Stimulated activated CD8-positive, alpha-beta memory T cell treated with anti-CD3 and anti-CD28 coated beads, Interleukin-4, amount 100 ng/mL, for 24 hours (primary cell): ENCODE measurements at places on chromosomes 6 and 20.

- DNase-seq: no peak
Observed at GRCh38 chr6:127893541-127893940, 7.3 kb downstream of the THEMIS start.

- DNase-seq: no peak
Observed at GRCh38 chr20:61762886-61763739, 302.6 kb downstream of the TAF4 start.

DNA sequence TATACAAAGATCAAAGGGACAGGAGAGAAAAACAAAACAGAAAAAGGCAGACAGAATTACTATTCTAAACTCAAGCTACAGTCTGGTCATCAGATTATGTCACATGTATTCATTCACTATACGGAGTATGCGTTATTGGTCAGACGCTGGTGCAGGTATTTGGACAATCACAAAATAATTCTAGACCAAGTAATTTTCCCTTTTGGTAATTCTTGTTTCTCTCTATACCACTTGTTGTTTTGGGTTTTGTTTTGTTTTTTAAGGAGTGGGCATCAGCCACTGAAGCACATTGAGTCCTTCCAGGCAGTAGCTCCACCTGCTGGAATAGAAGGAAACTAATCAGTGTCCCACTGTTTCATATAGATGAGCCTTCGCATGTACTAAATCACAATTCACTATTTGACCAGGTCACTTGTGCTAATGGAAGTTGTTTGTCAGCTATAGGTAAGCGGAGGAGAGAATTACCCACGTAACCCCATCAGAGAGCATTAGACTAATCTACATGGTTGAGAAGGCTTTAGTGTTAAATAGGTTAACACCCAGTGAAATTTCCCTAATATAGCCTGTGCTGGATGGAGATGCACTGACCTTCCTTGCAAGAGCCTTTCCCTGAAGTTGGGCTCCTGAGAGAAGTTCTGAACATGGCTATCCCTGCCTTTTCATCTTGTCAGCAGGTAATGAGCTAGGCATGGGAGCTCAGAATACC lies 77.9 kb downstream of the TNFAIP3 start:
- no peak for DNase-seq

DNA sequence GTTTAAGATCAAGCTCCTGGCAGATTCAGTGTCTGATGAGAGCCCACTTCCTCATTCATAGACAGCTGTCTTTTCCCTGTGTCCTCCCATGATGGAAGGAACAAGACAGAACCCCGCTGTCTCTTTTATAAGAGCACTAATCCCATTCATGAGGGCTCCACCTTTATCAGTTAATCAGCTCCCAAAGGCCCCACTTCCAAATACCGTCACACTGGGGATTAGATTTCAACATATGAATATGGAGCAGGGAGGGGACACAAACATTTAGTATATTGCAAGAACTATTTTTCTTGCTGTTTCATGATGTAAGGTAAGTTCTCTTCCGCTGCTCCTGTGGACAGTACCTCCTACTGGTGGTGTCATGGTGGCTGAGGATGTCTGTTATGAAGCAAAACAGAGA lies 158.3 kb upstream of the IRAK1BP1 start:
- DNase-seq: no peak

GRCh38 chr6:52161689-52162438 lies 24.3 kb upstream of the IL17A start:
- DNase-seq: no peak

GRCh38 chr6:149235130-149235561 lies 82.4 kb upstream of the TAB2 start:
- no peak for DNase-seq

GRCh38 chr6:152532556-152533422 lies 104.4 kb downstream of the SYNE1 start:
- no peak for DNase-seq

DNA sequence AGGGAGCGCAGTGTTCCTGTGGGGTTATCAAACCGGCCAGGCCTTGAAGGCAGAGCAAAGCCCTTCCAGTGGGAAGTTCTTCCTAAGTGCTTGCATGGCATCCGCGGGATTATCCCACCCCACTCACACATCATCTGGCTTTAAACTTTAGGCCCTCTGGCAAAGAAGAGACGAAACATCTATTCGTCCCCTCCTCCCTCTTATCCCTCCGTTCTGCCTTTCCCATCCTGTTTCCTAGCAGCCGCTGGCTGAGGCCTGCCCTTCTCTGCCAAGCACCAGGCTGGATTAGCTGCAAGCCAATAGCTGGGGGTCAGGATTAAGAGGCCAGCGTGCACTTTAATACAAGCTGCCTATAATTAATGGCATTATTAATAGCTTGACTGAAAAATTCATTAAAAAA lies 621.0 kb downstream of the PKHD1 start:
- no peak for DNase-seq

DNA sequence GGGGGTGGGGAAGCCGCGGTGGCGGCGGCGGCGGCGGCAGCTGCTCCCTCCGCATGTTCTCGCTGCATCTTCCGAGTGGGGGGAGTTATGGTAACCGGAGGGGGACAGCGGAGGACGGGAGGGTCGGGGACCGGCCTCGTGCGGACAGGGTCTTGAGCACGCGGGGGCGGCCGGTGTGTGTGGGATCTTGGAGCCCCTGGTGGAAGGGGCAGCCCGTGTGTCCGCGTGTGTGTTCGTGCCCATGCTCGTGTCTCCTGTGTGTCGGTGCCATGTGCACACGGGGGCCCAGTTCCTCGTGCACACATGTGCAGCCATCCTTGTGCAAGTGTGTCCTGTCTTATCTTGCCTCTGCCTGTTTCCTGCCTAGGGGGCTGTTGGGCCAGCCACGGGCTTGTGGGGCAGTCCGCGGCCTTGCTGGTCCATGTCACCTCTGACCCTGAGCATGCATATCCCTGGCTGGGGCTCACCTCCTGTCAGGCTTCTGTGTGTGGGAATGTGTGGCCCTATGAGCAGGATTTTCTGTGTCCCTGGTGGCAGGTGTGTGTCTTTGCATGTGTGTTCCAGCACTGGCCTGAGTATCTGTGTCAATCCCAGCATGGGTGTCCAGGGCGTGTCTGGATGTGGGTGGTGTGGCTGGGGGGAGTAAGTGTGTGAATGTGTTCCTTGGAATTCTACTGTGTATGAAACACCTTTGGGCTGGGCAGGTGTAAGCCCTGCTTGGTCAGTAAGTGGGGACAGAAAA lies 8.5 kb downstream of the SYNGAP1 start:
- DNase-seq: no peak

- DNase-seq: no peak
Observed at GRCh38 chr6:87747646-87748045, 45.6 kb upstream of the AKIRIN2 start.

DNA sequence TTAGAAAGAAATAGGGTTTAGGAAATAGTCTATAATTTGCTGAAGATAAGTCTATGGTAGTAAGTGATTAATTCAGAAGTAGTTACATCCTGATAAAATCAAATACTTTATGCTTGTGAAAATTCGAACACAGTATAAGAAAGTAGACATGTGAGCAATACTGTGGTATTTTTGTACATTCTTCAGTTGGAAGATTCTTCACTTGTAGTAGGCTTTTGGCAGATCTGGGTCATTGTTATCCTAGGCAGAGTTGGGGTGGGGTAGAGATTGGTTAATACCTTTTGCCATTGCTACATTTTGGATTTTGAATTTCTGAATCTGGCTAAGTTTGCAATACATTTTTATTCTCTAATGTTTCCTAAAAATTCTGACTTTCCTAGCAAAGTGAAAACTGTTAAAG lies 197.5 kb downstream of the BCKDHB start:
- no peak for DNase-seq
